LHCN-M2 (cell line): ENCODE measurements at places on chromosomes 5 and 9.

DNA sequence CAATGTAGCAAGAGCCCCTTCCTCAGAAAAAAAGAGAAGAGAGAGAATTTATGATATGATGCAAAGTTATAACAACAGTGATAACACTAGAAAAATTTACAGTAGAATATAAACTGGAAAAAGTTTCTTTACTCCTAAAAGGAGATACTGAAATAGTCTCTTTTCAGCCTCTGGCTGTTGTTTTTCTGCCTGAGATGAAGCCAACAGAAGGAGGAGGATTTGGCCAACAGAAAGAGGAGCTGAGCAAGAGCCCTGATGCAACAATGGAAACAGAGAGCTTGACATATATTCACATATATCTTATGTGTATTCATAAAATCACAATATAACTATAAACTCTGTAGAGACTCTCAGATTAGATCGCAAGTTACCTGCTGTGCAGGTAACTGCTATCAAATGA, 109.1 kb downstream of the INIP start:
- no peak for DNase-seq

- DNase-seq: no peak
Measured at GRCh38 chr9:89939181-89939580, 334.4 kb downstream of the GADD45G start.

- DNase-seq: no peak
Measured at GRCh38 chr5:142438573-142438972, 113.8 kb upstream of the SPRY4 start.

DNA sequence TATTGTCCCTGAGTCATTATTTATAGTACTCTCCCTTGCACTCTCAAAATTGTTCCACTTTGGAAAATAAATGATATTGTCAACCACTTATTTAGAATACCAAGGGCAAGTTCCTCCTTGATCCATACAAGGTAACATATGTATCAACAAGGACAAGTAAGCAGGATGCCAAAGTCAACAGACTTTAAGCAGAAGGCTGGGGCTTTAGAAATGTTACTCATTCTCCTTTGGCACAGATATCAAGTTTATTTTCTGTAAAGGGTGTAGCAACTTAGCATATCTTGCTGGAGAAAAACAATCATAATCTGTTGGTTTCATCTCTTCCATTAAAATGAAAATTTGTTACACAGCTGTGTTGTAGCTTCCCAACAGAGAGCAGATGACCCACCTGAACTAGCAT, 248.7 kb upstream of the SLC30A5 start:
- DNase-seq: peak; percentile 25

DNA sequence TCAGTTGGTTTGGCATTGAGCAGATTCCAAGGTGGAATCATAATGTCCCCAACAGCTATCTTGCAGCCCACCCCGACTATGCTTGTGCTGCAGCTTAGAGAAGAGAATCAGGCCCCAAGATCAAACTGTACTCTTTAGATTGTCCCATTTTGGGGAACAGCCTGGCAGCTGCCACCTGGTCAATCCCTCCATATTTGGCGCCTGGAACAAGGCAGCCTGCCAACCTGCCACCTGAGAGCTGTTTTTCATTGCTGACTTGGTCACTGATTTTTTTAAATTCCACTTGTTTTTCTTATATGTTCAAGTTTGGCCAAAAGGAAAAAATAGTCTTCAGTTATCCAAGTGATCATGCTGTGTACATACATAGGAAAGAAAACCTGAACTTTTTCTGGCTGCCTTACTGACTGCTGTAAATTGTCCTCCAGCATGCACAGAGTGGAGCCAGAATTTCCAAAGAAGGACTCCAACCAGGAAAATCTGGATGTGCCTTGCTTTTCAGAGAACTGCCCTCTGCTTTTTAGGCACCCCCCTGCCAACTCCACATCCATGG, 504.2 kb downstream of the ENC1 start:
- no peak for DNase-seq

- no peak for DNase-seq
Measured at GRCh38 chr5:54159893-54160195, 150.5 kb downstream of the ARL15 start.
